ENCODE measurements at places on chromosomes 2 and 18.

DNA sequence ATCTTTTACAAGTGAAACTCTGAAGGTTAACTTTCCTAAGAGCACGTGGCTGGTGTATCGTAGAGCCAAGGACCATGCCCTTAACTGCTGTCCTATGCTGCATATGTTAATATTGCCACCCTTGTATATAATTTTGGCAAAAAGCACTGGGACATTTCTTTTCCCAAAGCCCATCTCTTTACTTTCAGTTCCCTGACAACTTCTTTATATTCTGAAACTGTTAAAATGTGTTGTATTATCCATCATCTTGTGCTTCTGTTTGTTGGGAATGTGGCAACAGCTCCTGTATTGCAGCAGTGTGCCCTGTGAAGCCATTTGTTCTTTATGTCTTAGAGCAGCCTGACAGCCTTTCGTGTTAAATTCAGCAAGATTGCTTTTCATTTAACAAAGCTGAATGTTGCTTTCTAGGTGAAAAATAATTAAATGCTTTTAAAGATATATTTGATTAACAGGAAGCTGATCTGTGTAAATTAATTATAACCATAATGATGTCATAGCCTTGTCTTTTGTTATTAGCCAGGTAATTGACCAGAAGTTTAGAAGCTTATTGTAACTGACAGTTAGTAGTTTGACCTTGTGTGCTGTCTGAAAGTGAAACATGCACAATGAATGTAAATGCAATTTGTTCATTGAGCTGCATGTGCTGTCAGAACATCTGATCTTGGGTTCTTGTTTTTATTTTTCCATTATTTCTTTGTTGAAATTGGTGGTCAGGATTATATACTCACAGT lies 9.7 kb downstream of the RHBDD1 start:
- DNase-seq, result no peak

DNA sequence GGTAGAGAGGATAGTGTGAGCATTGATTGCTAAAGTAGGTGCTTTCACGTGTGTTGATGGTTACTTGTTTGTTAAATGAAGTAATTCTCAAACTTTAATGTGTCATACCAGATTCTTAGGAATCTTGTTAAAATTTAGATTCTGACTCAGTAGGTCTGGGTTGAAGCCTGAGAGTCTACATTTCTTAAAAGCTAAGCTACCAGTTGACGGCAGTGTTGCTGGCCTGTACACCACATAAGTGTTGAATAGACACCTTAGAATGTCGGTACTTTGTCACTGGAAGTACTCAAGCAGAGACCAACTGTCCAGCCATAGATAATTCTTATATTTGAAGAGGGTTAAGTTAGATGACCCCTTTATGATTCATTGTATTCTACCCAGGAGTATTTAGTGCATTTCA lies 79.8 kb downstream of the ACVR2A start:
- no peak for DNase-seq

- DNase-seq, result no peak
Observed at GRCh38 chr2:225354281-225354774, 45.2 kb upstream of the NYAP2 start.

GRCh38 chr2:190978389-190979053 lies 35.5 kb downstream of the STAT1 start:
- DNase-seq, result no peak

DNA sequence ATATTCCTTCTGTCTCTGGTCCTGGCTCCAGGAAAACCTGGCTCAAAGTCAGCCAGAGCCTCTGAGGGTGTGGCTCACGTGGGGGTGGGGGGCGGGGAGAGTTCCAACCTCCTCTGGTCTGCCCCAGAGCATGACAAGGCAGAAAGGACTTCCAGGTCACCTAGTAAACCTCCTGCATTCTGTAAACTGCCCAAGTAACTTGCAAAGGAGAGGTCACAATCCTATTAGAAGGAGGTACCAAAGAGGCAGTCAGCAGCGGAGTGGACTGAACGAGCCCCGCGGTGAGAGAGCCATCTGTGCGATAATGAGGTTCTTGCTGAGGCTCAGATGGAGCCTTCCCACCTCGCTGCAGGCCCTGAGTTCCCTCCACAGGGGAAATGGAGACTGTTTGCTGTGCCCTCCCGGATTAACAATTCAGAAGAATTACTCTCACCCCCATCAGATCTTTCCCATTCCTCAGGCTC lies 58.9 kb upstream of the GATA6 start:
- no peak for DNase-seq

- DNase-seq, result no peak
Observed at GRCh38 chr2:219125225-219125885, 35.3 kb downstream of the NHEJ1 start.

DNA sequence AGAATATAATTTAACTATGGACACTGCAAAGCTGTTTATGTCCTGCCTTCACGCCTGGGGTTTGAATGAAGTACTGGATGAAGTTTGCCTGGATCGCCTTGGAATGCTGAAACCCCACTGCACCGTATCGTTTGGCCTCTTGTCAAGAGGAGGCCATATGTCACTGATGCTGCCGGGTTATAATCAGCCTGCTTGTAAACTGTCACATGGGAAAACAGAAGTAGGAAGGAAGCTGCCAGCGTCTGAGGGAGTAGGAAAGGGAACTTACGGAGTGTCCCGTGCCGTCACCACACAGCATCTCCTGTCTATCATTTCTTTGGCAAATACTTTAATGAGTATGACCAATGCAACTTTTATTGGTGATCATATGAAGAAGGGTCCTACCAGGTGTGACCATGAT lies 105.8 kb downstream of the WDR7 start:
- no peak for DNase-seq

GRCh38 chr2:38948995-38949394 lies 59.3 kb downstream of the ARHGEF33 start:
- DNase-seq, result no peak

DNA sequence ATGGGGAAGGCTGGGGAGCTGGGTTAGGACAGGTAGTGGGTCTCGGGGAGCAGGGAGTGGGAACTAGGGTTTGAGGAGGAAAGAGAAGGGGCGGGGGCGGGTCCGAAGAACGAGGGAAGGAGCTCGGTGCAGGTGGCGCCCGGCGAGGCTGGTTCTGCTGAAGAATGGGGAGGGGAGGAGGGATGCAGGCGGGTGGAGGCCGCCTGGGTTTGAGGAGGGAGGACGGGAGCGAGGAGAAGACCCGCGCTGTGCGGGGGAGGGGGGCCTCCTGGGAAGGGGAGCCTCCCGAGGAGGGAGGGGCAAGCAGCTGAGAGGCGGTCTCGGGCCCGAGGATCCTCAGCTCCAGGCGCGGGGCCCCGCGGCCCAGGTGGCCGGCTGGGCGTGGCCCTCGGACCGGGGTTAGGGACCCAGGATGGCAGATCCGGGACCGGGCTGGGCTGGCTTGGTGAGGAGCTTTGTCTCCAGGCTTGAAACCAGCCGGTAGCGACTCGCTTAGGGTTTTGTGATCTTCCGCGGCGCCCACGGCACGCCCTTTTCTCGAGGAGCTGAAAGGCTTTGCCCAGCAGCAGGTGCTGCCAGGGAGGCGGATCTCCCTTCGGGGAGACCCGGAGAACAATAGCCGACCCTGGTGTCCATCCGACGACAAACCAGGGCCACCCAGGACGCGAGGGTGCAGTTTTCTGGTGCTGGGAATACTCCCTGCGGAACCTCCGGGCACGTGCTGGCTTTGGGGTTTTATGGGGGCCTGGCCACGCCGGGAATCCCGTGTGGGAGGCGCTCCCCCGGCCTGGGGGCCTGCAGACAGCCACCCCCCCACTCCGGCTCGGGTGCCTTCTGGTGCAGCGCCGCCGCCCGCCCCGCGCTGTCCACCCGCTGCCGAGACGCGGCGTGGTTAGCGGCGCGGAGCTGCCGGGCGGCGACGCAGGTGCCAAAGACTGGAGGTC lies 1.4 kb downstream of the DPYSL5 start:
- no peak for DNase-seq

- no peak for DNase-seq
Observed at GRCh38 chr2:4903656-4904348, 788.4 kb upstream of the SOX11 start.

- no peak for DNase-seq
Observed at GRCh38 chr2:128732976-128733431, 414.3 kb upstream of the HS6ST1 start.

DNA sequence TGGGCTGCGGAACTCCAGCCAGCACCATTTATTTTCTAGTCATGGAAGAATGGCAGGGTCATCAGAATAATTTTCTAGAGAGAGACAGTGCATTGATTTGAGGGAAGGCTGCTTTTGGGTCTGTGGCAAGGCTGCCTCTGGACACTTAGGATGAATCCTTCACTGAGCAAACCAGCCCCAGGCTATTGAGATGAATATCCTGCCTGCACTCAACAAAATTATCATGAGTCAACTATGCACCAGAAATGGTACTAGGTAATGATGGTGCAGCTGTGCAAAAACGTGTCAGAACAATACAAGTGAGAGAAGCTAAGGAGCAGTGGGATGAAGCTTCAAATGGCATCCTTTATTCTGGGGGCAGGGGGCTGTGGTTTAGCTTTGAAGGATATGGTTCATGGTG lies 115.8 kb downstream of the SPHKAP start:
- DNase-seq, result no peak

- DNase-seq, result no peak
Observed at GRCh38 chr2:108409768-108410167, 32.0 kb downstream of the SULT1C4 start.

DNA sequence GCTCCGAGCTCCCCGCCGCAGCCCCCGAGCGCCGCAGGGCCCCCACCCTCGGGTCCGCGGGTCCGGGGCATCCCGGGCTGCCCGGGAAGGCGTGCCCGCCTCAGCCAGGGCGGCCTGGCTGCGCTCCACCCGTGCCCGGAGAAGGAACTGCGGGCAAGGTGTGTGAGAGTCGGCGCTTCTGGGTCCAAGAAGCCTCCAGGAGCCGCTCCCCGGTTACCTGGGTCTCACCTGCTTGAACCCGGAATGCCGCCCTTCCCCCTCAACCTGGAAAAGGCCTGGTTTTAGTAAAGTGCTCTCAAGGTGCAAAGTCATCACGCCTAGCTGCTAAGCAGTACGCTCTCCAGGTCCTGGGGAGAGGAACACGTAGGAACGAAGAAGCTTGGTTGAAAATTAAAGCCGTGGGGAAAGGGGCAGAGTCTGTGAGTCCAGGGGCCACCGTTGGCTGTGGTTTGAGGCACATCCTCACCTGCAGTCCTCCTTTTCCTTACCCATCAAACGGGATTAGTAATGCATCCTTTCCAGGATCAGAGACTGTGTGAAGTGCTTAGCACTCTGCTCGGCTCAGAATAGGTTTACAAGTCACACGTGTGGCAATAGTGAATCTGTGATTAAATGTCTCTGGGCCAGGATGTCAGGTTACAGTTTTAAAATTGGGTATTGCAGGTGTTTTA lies 1.2 kb downstream of the ASAP2 start:
- no peak for DNase-seq

DNA sequence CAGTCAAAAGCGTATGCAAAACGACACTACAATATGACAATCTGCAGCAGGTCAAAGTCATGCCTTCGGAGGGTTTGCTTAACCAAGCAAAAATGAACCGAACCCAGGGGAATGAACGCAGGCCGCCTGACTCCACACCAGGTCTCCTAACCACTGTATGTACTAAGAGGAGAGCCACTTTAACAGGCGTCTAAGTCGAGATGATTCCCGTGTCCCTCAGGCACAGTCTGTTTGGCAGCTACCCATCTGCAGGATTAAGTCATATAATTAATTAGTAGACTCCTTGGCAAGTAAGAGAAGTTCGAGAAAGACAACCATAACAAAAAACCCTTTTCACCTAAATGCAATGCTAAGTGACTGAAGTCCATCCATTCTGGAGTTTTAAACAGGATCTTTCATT lies 15.2 kb downstream of the CYB5A start:
- no peak for DNase-seq

DNA sequence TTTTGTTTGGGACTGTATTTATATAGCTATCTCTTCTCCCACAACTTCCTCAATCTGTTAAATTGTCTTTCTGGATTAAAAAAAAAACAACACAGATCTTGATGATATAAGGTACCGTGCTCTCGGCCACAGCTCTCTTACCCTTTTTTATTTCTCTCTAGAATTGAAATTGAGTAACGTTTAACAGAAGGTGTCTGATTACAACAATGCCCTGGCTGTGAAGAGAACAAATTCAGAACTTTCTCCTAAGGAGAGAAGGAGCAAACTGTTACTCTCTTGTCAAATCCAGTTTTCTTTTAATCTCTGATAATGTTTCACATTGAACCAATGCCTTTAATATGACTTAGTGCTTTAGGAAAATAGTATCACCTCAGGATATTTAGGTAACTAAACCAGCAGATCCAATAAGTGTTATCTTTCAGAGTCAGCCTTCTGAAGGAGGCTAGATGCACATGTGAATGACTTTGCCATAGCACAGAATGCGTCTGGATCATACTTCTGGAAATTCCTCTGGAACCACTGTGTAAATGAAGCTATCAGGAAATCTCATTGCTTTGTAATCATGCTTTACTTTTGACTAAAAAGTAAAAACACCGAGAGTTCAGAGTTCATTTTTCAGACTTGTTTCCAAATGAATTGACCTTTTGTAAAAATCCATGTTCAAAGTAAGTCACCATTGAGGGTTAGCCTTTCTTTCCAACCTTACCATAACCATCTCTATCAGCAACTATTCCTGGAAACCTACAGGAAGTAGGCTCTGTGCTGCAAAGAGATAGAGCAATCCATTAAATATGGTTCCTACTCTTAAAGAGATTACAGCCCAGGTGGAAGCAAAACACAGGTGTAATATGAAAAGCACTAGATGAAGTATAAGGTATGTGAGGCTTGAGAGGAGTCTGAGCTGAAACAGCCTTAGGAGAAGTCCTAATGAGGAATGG lies 147.0 kb upstream of the OSR1 start:
- no peak for DNase-seq

DNA sequence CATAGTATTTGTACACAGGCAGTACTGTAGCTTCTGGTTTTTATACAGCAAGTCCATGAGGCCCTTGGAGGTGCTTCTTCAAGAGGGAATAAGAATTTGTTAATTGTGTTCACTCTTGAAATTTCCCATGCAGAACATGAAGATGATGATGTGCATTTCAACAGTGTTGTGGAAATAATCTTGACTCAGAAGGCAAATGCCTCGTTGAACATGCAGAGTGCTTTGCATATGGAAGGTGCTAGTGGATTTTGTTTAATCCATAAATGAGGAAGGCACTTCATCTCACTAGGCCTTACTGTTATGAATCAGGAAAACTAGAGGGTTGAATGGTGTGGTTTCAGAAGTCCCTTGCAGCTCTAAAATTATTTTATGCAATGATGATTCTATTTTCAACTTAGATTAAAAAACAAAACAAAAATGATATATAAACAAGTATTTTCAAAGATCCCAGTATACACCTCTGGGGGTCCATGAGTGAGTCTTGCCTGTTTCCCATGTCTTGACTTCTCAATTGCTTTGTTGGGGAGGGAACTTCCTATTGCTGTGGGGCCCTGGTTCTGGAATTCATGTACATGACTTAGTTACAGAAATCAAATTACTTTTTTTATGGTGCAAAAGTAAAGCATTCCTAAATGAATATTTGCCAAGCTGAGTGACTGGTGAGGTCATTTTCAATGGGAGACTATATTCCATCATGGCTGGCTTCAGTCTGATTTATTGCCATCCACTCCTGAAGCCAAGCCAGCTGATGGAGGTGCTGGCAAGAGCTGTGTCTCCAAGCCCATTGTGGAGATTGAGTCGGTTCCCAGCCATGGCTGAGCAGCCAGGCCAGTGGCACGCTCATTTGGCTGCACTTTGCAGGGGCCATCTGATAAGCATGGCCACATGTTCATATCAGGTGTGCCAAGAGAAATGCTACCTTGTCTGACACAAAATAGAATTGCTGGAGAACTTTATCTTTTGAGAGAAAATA lies 56.5 kb downstream of the MGAT5 start:
- no peak for DNase-seq

- DNase-seq, result no peak
Observed at GRCh38 chr2:60091266-60091665, 462.2 kb downstream of the BCL11A start.

- no peak for DNase-seq
Observed at GRCh38 chr2:233096006-233096405, 35.9 kb downstream of the INPP5D start.

- no peak for DNase-seq
Observed at GRCh38 chr2:43898838-43899346, 60.1 kb downstream of the ABCG8 start.
